ENCODE measurements at places on chromosomes 5 and 9.

DNA sequence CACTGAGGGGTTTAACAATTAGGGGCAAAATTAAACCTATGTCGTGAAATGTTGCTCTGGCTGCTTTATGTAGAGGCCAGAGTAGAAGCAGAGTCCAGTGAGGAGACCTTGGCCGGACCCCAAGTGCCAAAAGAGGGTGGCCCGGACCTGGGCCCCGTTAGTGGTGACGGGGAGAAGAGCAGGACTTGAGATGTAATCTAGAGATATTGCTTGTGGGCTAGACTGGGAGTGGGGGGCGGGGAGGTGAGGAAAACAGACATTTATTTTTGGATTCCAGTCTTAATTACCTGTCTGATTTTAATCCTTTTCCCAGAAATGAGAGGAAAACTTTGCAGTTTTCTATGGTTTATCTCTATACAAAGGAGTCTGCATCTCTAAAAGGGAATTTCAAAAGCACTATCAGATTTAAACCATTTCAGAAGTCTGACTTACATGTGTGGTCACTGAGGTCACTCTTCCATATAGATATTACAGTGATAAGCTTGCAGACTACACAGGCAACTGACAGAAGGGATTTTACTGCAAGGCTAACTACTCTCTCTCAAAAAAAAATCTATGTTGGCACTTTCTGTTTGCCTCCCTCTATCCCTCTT is 108.1 kb downstream of the MED27 start:
- no peak for DNase-seq

DNA sequence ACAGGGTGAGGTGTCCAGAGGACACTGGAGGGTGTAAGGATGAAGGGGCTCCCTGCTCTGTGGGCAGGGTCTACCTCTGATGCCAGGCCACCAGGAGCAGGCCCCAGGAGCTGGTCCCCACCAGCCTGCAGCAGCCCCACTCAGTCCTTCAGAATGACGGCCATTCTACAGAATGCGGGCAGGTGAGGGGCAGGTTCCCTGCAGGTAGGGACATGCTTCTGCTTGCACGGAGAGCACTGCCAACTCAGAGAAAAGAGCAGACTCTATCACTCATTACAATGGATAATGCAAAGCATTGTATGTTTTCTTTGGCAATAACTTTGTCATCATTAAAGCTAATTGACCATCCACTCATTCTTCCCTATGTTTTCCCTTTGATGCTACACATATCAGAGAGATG is 39.0 kb downstream of the DDX31 start:
- DNase-seq = no peak

DNA sequence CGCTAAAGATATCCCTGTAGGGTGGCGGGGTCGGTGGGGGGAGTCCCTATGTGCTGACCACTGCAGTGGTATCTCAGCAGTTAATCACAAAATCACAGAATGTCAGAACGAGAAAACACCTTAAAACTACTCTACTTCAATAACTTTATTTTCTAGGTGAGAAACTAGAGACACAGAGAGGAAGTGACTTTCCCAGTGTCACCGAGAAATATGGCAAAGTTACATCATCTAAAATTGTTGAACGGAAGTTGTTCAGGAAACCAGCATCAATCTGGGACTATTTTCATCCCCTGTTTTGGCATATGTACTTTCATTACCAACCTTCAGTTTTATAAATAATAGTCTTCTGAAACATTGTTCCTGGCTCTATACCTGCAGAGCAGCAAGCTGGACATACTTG is 384.0 kb downstream of the SPOCK1 start:
- no peak for DNase-seq

GRCh38 chr5:139137697-139138096 is 60.5 kb downstream of the SIL1 start:
- DNase-seq = no peak

DNA sequence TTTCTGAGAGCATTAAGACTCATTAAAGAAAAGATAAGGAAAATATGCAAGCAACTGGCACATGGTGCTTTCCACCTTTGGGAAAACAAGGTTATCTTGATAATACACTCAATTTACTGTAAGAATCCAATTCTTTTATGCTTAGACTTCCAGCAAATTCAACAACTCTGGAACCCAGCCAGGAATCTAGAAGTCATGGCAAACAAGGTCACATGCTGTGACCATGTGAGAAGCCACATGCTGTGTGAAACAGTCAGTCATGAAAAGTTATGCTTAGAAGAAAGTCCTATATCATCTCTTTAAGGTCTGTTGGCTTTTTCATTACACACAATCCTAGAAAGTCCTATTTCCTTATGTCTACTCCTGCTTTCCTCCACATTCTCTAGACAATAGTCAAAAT is 581.8 kb upstream of the C9orf72 start:
- DNase-seq = no peak

DNA sequence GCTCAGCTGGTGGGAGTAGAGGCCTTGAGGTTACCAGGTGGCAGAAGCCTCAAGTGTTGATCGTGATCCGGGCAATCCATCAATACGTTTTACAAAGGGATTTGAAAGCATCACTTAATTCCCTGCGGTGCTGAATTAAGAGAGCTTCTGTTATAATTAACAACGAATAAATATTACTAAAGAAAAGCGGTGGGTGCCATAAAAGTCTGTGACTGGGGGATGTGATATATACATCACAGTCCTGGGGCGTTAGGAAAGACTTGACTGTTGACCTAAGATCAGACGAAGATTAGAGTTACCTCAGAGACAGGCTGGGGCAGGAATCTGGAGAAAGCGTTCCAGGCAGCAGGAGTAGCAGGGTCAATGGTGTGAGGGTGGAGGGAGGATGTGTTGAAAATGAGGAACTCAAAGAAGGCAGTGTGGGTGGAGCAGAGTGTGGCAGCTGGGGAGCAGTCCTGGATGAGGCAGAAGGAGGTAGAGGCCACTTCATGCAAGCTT is 6.7 kb upstream of the C5orf63 start:
- no peak for DNase-seq

DNA sequence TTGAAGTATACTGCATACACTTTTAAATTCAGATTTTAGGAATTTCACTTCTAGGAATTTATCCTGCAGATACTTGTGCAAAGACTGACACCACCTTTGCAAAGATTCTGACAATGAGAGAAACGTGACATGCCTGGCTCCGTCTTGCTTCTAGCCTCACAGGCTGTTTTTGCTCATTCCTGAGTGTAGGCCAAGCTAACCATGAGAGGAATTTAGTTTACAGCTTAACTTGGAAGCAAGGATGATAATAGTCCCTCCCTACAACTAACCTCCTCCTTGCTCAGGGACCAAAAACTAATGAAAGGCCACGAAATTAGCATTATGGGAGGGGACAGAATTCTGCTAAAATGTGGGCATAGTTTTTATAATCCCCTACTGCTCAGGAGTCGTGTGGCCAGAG is 31.1 kb downstream of the C5orf22 start:
- DNase-seq = no peak

GRCh38 chr5:54362434-54362833 is 52.1 kb upstream of the ARL15 start:
- no peak for DNase-seq

DNA sequence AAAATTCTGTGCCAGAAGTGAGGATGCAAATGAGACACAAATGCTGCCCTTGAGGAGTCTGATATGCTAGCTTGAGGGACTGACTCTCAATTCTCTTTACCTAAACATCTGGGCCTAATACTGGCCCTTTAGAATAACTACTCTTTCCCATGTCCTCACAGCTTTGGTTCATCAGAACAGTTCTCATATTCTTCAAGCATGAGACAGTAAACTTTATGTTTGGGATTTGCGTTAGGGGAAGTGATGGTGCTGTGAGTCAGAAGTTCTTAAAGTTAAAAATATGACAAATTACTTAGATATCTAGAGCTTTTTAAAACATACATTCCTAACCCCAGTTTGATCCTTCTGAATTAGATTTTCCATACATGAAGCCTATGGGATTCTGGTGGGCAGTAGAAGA is 665.0 kb upstream of the RGMB start:
- DNase-seq = no peak

DNA sequence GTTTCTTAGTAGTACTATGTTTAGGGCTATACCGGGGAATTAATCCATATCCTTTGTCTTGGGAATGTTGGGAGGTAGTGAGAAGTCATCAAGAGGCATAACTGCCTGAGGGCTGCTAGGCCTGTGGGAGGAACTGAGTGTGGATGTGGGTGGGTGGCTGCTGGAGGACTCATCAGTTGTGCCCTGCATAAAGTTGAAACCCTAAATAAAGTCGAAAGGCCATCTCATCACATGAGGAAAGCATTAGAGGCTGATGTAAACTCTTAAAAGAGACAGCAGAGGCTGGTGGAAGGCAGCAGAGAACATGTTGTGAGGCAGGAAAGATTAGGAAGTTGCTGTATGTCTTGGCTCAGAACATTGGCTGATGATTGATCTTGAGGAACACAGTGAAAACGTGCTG is 143.8 kb downstream of the MAST4 start:
- no peak for DNase-seq

DNA sequence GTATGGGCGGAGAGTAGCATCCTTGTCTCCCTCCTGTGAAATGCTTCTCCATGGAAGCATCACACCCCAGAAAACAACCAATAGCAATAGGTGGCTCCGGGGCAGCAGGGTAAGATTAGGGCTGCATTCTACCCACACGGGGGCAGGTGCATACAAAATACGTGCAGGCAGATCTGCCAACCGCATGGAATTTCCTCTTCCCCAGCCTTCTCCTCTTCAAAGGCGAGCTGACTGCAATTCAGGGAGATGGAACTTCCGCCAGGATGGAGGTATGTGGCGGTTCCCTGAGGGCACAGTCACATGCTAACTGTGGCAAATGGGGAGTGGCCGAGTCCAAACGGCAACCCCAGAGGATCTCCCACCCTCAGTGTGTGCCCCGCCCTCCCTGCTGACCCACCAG is 81.5 kb downstream of the LMNB1 start:
- no peak for DNase-seq

DNA sequence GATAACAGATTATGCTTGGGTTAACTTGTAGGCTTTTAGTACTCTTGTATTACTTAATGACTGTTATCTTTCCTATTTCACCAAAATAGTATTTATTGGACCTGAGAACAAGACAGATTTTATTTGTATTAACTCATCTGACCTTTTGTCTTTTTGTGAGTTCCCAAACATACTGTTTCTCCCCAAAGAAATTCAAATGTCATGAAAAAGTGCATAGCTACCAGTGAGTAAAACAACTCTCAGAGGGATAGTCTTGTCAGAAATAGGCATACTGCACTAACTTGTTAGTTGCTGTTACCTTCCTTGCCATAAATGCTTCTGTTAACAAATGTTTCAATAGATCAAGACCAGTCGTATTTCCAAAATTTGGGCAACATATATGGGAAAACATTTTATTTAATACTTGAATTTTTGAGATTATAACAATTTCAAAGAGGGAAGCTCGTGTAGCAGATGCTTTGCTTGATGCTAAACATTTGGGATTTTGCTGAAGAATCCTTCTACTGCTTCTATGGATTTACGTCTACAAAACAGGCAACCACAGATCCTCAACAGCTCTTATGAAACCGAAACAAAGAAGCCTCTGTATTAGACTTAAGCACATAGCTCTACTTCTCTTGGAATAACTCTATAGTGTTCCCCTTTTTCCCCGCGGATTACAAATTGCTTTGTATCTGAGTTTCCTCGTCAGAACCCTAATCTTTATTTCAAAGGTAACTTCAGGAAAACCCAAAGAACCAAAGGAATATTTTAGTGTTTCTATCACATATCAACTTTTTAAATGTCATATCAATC is 248.8 kb downstream of the MCTP1 start:
- no peak for DNase-seq

- DNase-seq = no peak
Observed at GRCh38 chr5:2298781-2299180, 416.1 kb upstream of the IRX4 start.

- no peak for DNase-seq
Observed at GRCh38 chr5:3393122-3393919, 202.3 kb upstream of the IRX1 start.

DNA sequence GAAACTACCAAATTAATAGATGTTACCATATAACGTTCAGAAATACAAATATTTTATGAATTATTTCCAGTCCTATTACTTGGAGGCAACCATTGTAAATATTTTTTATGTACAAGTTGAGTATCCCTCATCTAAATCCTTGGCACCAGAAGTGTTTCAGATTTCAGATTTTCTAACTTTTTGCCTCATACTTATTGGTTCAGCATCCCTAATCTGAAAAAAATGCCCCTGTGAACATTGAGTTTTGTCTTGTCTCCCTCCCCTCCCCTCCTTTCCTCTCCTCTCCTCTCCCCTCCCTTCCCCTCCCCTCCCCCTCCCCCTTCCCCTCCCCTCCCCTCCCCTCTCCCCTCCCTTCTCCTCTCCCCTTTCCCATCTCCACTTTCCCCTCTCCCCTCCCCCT is 40.6 kb downstream of the UBAP1 start:
- no peak for DNase-seq

DNA sequence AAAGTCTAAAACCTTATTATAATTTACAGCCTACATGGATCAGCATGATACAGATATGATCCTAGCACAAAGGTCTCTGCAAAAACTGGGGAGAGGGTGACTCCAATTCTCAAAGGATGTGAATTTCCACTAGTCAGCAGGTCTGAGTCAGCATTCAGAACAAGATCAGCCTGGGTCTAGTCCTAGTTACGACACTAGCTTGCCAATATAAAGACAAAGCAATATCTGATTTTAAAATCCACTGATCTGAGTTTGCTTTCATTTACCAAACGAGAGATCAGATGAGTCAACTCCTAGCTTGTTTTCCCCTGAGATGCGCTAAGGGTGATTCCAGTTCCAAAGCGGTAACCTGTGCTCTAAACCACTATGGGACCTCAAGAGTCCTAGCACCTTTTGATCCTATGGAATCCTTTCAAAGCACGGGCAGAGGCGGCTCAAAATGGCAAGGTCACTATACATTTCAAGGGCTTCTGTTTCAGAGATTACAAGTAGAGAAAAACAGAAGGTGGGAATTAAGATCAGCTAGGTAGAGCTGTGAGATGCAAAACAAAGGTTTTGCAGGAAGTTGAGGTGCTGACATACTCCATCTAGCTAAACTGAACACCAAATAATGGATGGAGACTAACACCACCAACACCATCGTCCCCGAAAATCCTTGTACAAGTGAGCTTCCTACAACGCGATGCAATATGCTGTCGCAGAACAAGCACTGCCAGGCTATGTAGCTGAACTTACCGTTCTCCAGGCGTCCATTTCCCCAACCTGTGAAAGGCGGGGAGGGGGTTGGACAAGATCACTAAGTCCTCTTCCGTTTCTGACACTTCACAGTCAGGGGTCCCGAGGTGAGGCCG is 906 bp downstream of the SLC25A51 start:
- no peak for DNase-seq

Data from hindlimb muscle (tissue), 1 donor.